D721Med (cell line): ENCODE measurements at places on chromosomes 2 and 18.

- no peak for DNase-seq
Measured at GRCh38 chr2:237432484-237433092, 18.6 kb upstream of the COL6A3 start.

DNA sequence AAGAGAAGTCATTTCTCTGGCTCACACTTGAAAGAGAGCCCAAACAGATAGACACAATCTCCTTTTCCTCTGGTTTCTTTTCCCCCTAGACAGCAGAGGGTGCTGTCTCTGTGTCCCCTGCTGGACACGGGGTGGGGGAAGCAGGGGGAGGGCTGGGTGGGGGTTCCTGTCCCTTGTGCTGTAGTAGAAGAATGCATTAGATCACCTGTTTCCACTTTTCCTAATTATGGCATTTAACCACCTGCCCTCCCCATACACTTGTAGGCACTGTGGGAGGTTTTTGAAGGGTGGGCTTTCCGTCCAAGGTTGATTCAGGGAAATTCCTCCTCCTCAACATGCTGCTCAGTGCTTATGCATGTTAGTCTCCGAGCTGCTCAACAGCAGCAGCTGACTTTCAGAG is 206.2 kb upstream of the EPAS1 start:
- no peak for DNase-seq

GRCh38 chr2:239051891-239052445 is 204.1 kb downstream of the TWIST2 start:
- no peak for DNase-seq

DNA sequence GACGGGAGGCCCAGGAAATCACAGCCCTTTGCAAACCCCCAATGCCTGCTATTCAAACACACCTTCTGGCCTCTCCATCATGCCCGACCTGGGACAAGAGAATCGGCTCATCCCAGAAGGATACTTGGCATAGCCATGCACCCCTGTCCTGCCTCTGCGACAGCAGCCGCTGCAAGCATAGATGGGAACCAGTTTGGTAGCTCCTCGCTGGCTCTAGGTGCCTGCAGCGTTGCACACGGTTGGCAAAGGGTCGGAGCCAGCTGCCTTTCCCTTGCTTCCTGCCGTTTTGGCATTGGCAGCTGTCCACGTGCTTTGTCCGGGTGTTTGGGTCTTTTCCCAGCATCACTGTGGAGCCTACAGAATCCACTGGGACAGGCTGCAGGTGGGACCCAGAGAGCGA is 76.9 kb downstream of the TWIST2 start:
- DNase-seq: no peak

- DNase-seq: no peak
Measured at GRCh38 chr18:56804395-56804794, 153.2 kb downstream of the WDR7 start.

- no peak for DNase-seq
Measured at GRCh38 chr2:64331114-64331645, 122.8 kb upstream of the LGALSL start.

DNA sequence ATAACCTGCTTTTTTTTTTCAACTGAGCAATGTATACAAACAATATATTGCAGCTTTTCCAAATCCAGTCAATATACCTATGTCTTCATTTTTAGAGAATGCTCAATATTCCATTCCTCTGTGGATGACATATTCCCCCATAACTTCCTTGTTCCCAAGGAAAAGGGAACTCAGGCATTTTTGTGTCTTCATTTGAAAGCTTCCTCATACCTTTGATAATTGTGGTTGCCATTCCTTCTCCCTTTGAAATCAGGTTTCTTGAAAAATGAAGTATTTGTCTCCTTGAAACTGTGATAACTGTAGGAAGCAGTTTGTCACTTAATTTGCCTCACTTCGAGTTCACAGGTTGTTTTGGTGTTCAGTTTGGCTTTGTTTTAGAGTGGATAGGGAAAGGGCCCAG is 13.5 kb downstream of the ELAC1 start:
- no peak for DNase-seq

DNA sequence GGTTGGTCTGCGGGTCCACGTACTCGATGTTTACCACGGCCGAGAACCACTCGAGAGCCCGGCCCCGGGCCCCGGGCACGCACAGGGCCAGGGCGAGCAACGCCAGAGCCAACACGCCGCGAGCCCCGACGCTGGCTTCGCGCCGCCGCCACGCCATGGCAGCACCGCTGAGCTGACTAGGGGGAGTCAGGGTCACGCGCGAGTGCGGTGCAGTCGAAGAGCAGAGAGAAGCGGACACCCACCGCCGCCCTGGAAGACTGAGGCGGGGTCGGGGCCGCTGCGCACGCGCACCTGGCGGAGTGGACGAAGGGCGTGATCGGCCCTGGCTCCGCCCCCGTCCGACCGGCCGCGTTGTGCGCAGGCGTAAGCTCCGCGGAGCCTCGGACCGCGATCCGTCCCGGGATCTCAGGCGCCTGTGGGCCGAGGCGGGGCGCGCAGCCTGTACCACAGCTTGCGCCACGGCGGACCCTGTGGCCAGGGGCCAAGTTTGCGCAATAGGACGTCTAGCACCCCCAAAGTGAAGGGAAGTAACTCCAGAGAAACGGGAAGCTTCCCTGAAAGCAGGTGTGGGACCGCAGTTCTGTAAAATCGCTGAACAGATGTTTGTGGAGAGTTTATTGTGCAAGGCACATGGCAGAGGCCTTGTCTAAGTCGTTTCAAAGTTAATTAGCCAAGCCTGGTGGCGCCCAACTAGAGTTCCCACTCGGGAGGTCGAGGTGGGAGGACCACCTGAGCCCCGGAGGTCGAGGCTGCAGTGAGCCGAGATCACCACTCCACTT is at the start of gene RNF149:
RNF149 (minus strand) TSS at position 270 of the 779 bp plus-strand sequence; CDS start at position 157, 113 bp downstream.
- peak; percentile 99 for DNase-seq

DNA sequence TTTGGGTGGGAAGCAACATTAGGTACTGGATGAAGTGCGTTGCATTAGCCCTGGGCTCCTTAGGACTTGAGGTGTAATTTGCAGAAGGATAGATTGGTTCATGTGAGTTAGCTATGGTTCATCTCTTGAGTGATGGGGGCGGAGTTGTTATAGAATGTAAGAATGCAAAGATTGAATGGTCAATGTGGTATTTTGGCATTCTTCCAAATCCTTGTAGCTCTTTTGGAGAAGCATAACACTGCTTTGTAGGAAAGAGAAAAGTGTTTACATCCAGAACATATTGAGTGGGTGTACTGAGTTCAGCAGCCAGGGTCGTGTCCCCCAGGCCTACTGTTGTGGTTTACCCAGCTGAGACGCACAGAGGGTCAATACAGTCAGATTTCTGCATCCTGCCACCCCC is 173.5 kb downstream of the FMNL2 start:
- DNase-seq: no peak

- no peak for DNase-seq
Measured at GRCh38 chr2:1989216-1989615, 244.9 kb upstream of the PXDN start.

DNA sequence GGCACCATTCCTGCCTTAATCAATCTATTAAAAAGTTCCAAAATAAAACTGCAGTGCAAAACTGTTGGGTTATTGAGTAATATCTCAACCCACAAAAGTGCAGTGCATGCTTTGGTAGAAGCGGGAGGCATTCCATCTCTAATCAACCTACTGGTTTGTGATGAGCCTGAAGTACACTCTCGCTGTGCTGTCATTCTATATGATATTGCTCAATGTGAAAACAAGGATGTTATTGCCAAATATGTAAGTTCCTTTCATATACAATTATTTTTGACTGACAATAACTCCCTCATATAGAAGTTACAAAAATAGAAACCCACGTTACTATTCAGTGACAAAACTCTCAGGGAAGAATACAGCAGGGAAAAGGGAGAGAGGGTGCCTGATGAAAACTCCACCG is 43.0 kb downstream of the OSGEPL1 start:
- no peak for DNase-seq

DNA sequence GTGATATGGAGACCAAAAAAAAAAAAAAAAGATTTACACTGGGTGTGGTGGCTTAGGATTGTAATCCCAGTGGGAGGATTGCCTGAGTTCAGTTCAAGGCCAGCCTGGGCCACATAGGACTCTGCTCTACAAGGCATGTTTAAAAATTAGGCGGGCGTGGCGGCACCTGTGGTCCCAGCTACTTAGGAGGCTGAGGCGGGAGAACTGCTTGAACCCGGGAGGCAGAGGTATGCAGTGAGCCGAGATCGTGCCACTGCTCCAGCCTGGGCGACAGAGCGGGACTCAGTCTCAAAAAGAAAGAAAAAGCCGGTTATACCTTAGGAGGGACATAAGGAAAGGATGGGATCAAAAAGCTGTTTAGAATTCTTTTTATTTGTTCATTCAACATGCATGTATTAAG is 707 bp upstream of the SPDYA start:
- DNase-seq: no peak

GRCh38 chr2:226971770-226972169 is 135.9 kb downstream of the RHBDD1 start:
- DNase-seq: no peak

DNA sequence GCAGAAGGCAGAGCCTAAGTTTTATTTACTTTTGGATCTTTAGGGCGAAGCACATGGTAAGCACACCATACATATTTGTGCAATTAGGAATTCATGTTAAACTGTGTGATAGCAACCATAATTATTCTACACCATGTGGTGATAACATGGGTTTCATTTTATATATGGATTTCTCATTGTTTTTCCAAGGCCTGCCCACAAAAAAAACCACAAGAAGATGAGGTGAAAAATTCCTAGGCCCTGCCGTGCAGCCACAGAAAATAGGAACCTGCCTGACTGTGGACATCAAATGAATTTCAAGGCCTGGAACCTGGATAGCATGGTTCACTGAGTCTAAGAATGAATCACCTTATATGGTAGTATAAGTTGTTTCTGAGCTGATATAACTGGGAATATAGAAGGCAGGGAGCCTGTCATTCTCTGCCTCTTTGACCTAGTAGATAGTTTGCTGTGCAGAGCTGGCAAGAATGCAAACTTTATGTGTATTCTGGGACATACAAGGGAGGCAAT is 22.4 kb upstream of the SSB start:
- no peak for DNase-seq

DNA sequence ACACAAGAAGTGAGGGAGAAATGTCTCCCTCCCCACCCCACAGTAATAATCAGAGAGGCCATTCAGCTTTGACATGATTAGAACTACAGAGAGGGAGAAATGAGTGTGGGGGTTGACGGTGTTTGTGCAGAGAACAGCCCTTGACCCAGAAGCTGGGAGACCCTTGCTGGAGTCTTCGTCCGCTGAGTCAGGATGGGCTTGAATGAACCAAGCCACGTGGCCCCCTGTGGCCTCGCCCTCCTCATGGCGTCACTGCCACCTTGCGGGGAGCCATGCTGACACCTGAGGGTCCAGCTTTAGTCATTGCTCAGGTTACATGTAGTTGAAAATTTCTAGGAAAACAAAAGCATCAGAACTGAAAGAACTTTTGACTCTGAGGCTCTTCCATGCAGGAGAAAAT is 101.2 kb downstream of the DGKD start:
- no peak for DNase-seq

DNA sequence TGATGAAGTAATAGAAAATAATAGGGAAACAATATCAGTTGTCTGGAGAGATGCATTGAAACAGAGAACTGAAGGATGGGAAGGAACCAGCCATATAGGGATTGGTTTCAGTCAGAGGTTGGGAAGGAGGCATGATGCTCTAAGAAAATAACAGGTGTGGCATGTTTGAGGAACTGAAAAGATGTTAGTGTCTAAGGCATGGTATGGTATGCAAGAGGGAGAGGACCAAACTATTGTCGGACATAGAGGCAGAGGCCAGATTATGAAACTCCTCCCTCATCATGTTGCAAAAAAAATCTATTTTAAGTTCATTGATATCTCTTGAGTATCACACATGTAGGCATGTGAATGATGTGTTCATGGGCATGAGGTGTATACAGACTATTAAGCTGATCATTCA is 48.9 kb upstream of the EMILIN2 start:
- DNase-seq: no peak

- DNase-seq: no peak
Measured at GRCh38 chr2:64201151-64201550, 56.9 kb upstream of the PELI1 start.

GRCh38 chr2:239190921-239191885 is 209.6 kb downstream of the HDAC4 start:
- DNase-seq: no peak

DNA sequence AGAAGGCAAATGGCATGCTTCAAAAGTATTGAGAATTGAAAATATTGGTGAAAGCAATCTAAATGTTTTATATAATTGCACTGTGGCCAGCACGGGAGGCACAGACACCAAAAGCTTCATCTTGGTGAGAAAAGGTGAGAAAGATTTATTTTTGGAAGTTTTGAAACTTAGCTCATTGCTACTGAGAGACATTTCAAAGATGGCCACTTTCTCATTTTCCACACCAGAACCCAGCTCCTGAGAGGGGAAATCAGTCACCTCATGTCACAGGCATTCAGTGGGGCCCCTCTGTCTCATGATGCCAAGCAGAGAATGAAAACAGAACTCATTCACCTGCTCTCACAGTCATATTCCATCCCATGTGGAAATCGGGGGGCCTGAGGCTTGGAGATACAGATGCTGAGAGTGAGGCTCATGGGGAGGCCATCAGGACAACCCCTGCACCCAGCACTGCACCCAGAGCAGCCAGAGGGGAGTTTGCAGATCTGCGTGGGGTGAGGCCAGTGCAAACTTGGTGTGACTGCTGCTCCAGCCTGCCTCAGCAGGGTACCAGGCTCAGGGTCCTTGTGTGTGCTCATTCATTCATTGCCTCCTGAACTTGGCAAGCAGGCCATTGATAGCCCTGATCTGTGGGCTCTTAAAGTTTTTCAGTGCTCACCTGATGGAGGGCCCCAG is 31.4 kb downstream of the IL18R1 start:
- no peak for DNase-seq

DNA sequence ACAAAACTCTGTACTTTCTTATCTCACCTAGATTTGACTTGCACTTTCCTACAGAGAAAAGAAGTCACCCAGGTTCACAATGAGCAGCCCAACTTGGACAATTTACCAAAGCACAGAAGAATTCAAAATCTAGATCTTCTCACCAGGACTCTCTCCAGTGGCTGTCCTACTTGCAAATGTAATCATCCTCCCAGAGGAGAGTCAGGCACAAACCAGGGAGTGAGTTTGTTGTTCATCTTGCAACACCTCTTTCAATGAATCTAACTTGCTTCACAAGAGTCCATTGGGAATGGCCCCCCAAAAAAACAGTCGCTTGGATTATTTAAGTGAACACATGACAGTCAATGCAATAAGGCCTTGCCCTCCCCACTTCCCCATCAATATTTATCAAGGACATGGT is 144.6 kb downstream of the ATL2 start:
- no peak for DNase-seq

- no peak for DNase-seq
Measured at GRCh38 chr2:198657512-198658121, 800.1 kb downstream of the SATB2 start.

GRCh38 chr2:230864605-230865306 is at the start of gene ITM2C:
TSS of gene ITM2C (plus strand) at chr2:230864942. CDS start at chr2:230865026, 84 bp downstream.
- peak; percentile 88 for DNase-seq

- DNase-seq: no peak
Measured at GRCh38 chr18:8987241-8987640, 115.3 kb upstream of the NDUFV2 start.
